ENCODE measurements at places on chromosomes 7 and 10. TPM values are rescaled to one million over a fixed set of nuclear protein-coding genes. Genes with fewer than 3 reads are reported as not detected.

- DNase-seq, result no peak
These were observed 28.7 kb upstream of the ACSL5 start for GRCh38 chr10:112345202-112345601.

- DNase-seq, result peak; percentile 93
These were observed 373.5 kb downstream of the RPS24 start for GRCh38 chr10:78407009-78407711.

- no peak for DNase-seq
These were observed 53.9 kb downstream of the ACADSB start for GRCh38 chr10:123062726-123063125.

DNA sequence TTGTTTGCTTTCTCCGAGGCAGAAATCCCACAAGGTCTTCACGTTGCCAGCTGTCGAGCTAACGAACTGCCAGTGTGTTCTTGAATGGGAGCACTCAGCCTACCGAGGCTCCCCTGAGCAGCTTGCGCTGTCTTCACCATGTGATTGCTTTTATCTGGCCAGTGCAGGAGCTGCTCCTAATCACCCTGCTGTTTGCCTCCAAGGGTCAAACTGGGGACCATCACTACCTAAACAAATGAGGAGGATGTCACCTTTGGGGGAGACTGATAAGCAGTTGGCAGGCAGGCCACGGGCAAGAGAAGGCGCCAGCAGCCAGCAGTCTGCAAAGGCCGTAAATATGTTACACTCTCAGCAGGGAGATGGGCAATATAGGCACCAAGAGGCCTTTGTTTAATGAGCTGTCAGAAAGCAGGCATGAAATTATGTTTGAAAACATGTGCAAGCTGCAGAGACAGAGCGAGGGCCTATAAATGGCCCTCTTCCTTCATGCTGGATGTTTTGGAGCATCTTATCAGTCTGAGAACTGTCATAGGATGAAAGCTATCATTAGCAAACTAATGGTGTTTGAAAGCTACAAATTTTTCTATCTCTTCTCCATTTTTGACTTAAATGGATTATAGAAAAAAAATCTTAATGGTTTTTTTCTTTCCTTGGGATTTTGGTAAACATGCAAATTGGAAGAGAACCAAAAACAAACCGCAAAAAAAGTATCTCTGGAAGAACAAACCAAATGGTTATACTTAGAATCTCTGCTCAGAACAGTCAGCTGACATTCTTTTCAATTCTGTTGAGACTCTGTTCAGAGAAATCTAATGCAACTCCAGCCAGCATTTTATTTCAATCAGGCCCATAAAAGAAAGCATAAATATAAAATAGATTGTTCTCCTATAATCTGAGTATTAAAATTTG lies 267.3 kb upstream of the NPVF start:
- DNase-seq, result no peak

DNA sequence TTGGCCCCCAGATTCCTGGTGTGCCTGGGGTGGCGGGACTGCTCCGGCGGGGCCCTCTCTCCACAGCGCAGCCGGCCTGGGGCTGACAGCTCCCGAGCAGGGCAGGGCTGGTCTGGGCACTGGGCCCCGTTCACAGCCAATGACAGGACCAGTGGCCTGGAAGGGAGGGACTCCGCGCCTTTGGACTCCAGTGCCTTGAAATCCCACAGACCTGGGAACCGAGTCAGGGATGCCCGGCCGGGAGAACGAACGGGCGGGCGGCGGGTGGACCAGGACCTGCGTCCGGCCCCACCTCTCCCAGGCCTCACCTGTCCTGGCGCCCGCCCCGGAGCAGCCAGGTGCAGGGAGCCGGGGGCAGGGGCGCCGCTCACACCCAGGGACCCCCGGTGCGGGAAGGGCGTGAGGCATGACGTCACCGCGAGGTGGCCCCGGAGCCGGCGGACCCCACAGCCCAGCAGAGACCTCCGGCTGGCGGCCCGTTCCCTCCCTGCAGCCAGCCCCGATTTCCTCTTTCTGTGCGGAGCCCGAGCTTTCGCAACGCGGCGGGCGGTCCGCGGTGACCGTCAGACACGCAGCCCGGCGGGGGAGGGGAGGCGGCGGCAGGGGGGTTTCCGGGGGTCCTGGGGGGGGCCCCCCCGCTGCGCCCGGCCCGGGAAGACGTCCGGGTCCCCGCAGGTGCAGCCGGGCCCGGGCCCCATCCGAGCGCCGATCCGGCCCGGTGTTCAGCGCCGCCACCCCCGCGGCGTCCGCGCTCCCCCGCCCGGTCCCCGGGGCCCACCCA lies 743 bp downstream of the ADAP1 start:
- no peak for DNase-seq

- DNase-seq, result no peak
These were observed 738 bp downstream of the POM121 start for GRCh38 chr7:72925546-72926120.

GRCh38 chr10:14032406-14032998 lies 298.2 kb downstream of the FRMD4A start:
- DNase-seq, result no peak

DNA sequence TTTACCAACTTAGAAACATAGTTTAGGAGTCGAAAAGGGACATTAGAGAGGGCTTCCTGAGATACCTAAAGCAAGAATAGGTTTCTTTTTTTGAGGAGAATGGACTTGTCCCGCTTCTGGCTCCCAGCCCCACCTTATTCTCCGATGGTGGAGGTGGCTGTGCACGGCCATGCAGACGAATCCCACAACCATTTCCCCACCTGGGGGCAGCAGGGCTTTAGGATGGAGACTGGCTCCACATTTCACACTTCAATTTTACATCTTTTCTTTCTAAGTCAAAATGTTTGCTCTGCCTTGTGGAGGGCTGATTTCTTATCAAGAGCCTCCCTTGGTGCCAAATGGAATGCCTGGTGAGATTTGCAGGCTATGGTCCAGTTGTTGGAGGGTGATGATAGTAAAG lies 118.5 kb downstream of the GLRX3 start:
- DNase-seq, result no peak

DNA sequence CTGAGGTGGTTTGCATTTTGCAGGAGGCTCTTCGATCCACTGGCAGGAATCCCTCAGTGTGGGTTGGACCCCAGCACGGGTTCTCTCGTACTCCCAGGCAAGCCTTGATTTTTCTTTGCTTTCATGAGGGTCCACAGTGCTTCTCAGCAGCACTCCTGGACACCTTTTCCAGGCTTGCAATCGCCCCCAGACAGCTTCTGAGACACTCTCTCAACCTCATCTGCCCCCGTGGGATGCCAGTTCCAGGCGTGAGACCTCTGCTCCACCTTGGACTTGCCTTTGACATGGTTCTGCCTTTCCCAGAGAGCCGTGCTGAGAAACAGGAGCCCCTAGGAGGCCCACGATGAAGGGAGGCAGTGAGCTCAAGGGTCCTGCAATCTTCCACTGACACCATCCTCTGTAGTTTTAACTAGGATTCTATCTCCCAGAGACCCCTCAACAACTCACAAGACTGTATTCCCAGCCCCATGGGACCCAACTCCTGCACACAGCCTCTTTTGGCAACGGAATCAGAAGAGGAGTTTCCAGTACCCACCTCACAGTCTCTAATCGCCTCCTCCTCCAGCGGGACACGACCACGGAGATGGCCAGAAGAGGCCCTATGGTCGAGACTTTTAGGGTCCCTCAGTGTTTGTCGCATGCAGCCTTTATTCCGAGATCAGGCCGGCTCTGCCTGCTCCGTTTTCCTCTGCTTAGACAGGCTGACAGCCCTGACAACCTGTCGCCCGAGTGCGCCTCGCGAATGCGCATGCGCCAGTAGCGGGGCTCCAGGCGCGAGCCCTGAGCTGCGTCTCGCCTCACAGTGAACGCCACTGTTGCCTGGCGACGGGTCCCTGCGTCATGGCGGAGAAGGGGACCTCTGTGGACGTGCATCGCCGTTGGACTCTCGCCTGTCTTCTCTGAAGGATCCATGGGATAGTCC lies 26.0 kb upstream of the ZNF273 start:
- DNase-seq, result no peak

DNA sequence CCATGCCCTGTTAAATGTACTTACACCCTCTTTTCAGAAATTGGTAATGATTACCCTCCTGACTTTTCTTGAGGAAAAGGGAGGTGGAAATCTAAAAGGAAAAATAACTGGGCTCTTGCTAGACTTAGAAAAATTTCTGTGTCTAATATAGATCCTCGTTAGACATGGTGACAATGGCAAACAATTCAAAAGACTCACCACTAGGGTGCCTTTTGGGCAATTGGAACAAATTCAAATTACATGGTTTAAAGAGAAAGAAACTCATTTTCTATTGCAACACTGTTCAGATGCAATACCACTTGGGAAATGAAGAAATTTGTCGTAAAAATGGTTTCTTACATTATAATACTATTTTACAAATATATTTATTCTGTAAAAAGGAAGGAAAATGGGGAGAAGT lies 950.1 kb downstream of the GRM8 start:
- DNase-seq, result no peak

GRCh38 chr10:6002809-6003510 lies 25.6 kb upstream of the IL15RA start:
- DNase-seq, result no peak

GRCh38 chr10:125257521-125258108 lies 97.3 kb upstream of the CTBP2 start:
- no peak for DNase-seq

- DNase-seq, result no peak
These were observed 43.0 kb downstream of the VSTM4 start for GRCh38 chr10:49072166-49072885.

- no peak for DNase-seq
These were observed 239.7 kb upstream of the PLXDC2 start for GRCh38 chr10:19576576-19576975.

- no peak for DNase-seq
These were observed 41.8 kb upstream of the RABGEF1 start for GRCh38 chr7:66698652-66699205.

- DNase-seq, result no peak
These were observed 28.5 kb upstream of the SH2B2 start for GRCh38 chr7:102258073-102258748.

- no peak for DNase-seq
These were observed 155.5 kb upstream of the LYZL2 start for GRCh38 chr10:30784897-30785605.

GRCh38 chr10:48257407-48257961 lies 17.0 kb downstream of the FRMPD2 start:
- DNase-seq, result no peak

DNA sequence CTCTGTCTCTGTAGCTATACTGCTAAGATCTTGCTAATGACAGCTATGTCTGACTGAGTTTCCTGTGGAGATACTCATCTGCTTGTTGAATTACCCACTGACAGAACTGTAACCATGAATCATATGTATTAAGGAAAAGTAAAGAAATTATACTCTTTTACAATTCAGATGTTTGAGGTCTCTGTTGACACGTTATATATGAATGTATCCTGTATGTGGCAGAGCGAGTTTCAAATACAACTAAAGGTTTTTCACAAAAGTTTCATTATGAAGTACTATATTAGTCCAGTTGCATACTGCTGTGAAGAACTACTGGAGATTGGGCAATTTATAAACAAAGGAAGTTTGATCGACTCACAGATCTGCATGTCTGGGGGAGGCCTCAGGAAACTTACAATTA lies 232.5 kb downstream of the CDK14 start:
- DNase-seq, result no peak

DNA sequence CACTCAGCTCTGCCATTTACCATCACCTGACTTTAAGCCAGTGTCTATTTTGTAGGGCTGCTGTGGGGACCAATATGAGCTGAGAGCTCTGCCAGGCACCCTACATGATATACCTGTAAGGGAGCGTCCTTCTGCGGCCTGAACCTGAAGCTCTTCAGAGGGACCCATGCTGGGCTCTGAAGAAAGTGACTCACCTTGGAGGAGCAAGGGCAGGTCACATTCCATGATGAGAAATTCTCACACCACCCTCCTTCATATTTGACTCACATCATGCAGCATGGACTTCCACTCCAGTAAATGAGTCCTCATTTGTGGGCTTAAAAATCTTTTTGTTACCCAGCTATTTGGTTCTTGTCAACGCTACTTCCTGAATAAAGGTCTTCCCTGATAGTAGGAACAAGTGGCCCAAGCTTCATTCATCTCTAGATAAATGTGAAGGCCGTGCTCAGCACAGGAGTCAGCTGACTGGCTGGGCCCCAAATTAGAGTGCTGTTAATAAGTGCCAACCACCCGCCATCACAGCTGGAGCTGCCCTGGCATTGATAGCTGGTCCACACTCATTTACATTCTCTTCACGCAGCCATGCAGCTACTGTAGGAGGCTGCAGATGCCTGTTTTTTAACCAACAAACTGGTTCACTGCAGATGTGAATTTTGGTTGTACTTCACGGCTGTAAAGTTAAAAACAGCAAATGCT lies 78.4 kb downstream of the RNF216 start:
- no peak for DNase-seq

DNA sequence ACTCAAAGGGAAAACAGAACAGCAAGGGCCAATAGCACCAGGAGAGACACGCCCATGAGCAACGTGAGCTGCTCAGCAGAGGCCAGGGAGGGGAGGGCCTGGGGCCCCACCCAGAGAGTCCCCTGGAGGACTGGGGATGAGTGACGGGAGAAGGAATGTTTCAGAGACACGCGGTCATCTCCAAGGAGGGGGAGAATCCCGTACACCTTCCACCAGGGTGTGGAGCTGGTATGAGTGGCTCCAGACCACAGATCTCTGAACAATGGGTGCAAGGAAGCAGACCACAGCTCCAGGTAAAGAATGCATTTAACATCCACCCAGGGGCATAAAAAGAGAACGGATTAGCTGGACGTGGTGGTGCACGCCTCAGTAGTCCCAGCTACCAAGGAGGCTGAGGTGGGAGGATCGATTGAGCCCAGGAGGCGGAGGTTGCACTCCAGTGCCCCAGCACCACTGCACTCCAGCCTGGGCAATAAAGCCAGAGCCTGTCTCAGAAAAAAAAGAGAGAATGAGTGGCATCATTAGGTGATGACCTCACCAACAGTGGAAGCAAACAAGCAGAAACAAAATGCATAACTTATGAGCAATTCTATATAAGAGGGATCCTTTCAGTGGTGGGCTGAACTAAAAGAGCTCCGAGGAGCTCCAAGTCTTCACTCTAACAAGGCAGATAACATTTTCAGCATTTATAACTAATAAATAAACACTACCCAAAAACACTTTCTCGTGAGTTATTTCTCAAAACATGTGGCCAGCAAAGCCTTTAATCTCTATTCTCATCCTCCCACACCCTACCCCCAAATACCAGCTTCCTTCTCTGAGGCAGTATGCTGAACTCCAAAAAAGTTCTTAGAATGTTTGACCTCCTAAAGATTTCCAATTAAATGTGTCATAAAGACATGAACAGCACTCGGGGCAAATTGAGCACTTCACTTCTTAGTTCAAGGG lies 12.5 kb downstream of the PSAP start:
- DNase-seq, result no peak

- no peak for DNase-seq
These were observed 23.0 kb downstream of the ABLIM1 start for GRCh38 chr10:114635101-114635500.

The SAP25 gene
- polyA plus RNA-seq, result 2.5 TPM

The C7orf57 gene
- not detected for polyA plus RNA-seq

The EVX1 gene
- 2.0 TPM for polyA plus RNA-seq

The ANXA8 gene
- polyA plus RNA-seq, result 14.3 TPM

The HACD1 gene
- polyA plus RNA-seq, result 29.0 TPM

The TMEM236 gene
- 0.44 TPM for polyA plus RNA-seq

The DENND10 gene
- polyA plus RNA-seq, result 25.4 TPM

The INA gene
- polyA plus RNA-seq, result 2.4 TPM

All from urinary bladder (tissue), 4 donors.